Calu3 (cell line): ENCODE measurements at places on chromosomes 16 and 17. TPM values are rescaled to one million over a fixed set of nuclear protein-coding genes. Genes with fewer than 3 reads are reported as not detected.

The ZSCAN10 gene
- not detected in 2 replicates for total RNA-seq

The SEZ6 gene
- total RNA-seq, result not detected in 2 replicates

The CLEC18C gene
- 1.2 TPM in 2 replicates for total RNA-seq

DNA sequence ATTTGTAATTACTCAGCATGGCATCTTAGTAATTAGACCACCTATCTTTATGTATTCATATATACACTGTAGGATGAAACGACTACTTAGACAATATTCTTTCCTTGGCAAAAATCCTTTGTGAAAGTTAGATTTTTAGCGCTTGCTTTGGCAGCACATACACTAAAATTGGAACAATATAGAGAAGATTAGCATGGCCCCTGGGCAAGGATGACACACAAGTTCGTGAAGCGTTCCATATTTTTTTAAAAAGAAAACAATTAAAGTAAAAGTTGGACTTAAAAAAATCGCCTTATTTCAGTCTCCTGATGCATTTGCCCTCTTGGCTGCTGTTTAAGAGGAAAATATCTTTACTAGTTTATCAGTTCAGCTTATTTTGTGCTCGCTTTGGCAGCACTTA, 10.5 kb downstream of the IGSF6 start:
- DNase-seq, result no peak

DNA sequence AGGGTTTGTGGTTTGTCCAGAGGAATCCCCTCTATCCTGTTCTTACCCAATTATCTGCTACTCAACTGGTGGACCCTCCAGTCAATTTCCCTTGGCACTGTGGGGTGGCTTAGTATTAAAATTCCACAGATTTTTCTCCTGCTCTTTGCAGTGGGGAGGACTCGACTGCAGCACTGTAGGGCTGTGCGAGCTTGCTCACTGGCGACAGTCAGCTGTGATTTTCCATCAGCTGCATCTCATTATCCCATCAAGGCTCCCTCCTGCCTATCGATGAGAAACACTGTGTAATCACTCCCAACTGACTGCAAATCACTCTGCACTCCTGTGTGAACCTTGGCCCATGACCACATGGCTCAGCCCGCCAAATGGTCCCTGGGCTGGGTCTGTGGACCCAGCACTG, 90.5 kb upstream of the MAF start:
- no peak for DNase-seq

DNA sequence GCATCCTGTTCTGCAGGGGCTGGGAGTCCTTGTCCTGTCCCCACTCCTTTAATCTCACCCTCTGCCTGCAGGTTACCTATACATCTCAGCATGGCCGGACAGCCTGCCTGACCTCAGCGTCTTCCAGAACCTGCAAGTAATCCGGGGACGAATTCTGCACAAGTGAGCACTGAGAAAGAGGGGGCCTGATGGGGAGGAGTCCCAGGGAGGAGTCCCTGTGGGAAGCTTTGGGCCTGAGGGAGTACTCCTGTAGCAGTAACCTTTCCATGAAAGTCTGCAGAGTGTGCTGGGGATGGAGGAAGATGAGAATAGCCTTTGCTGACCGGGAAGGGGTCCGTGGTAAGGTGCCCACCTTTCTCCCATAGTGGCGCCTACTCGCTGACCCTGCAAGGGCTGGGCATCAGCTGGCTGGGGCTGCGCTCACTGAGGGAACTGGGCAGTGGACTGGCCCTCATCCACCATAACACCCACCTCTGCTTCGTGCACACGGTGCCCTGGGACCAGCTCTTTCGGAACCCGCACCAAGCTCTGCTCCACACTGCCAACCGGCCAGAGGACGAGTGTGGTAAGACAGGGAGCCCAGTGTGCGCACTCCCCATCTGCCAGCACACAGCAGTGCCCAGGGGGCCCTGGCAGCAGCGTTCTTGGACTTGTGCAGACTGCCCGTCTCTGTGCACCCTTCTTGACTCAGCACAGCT, 14.8 kb downstream of the MIEN1 start:
- DNase-seq, result no peak

- no peak for DNase-seq
Measured at GRCh38 chr16:68401871-68402747, 46.2 kb downstream of the SMPD3 start.
